ENCODE measurements at places on chromosomes 5 and 9.

DNA sequence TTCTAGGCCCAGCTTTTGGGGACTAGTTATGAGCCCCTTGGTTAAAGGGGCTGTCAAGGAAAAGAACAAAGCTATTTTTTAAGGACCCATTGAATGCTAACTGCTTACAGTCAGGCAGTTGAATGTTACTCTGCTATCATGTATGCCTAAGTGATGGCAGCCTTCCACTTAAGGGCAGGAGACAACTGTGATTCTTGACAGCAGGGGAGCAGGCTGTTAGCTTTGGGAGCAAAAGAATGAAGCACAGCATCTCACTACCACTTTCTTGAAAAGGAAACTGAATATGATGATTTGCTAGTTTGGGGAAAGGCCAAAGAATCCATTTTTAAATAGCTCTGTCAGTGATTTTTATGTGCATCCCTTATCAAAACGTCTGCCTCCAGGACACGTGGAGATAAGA, 221.6 kb downstream of the SH3GL2 start:
- no peaks in the 10 kb centered on the region for H3K4me1 ChIP-seq
- no peak overlapping the region for H3K27ac ChIP-seq
- no peak for DNase-seq
- H3K4me3 ChIP-seq = no peak overlapping the region
- H3K27me3 ChIP-seq = no peaks in the 10 kb centered on the region

GRCh38 chr9:125329978-125330377, 68.4 kb downstream of the GAPVD1 start:
- H3K4me1 ChIP-seq = no peaks in the 10 kb centered on the region
- no peaks in the 10 kb centered on the region for H3K27me3 ChIP-seq
- no peak overlapping the region for H3K4me3 ChIP-seq

GRCh38 chr9:694403-695154, 146.9 kb upstream of the DMRT1 start:
- no peak for DNase-seq
- H3K4me1 ChIP-seq = no peaks in the 10 kb centered on the region
- H3K36me3 ChIP-seq = no peaks in the 10 kb centered on the region
- H3K27me3 ChIP-seq = no peaks in the 10 kb centered on the region

DNA sequence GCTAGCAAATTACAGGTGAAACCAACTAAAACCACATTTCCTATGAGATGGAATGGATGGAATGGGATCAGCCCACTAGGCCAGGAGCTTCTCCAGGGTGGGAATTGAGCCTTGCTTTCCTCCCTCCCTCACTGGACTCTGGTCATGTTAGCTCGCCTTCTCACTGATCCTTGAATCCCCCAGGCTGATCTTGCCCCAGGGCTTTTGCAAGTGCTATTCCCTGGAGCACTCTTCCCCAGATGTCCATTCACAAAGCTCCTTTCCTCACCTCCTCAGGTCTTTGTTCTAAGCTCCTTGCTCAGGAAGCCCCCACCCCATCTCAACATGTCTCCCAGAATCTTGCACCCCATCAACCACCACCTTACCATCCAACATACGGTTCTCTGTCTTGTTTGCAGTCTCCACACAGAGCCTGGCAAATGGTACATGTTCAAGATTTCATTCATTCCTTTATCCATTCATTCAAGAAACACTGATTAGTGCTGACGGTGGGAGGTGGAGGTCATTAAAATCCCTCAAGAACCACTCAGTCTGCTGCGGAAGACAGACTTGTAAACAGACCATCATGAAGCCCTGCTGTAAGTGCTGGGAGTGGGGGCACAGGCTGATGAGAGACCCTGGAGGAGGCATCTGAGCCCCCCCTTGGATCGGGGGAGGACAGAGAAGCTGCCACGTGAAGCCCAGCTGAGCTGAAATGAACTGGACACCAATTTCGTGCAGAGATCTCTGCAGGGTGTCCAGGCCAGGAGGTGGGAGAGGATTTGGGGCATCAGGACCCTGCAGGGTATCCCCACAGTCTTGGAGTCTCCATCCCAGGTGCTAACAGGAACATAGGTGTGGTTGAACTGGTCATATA, 141.7 kb downstream of the BARX1 start:
- H3K4me3 ChIP-seq = no peak overlapping the region
- peaks cover 2% of the 10 kb centered on the region for H3K27me3 ChIP-seq
- no peaks in the 10 kb centered on the region for H3K4me1 ChIP-seq
- no peak for DNase-seq
- no peak overlapping the region for H3K27ac ChIP-seq

DNA sequence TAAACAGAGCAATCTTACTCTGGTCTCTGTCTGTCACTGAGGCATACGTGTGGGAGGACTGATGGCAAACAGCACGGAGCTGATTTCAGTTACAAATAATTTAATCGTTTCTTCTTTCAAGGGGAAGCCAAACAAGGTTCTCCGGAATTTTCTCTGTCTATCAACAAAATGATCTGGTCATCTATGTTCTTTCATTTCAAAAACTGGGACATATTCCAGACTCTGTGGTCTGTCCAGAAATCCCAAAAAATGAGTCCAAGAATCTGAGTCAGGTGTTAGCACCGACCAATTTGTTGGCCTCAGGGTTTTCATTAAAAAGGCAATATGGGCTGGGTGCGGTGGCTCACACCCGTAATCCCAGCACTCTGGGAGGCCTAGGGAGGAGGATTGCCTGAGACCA, 69.9 kb upstream of the ZNF608 start:
- H3K36me3 ChIP-seq = no peaks in the 10 kb centered on the region
- no peak overlapping the region for H3K4me3 ChIP-seq
- H3K4me1 ChIP-seq = no peaks in the 10 kb centered on the region
- no peak overlapping the region for H3K27ac ChIP-seq

DNA sequence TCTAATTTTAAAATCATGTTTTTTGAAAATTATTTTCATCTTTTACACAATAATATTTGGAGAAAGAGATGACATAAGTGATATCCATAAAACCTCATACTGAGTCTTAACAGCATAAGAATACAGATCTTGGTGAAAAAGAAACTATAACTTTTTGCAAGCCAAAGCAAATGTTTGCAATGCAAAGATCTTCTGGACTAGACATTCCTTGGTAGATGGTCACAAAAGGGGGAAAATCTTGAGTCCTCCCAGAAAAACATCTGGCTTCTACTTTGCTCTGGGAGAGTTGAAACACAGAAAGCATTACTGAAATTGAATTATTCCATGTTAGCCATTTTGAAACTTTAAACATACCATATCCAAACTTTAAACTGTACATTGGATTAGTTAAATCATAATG, 308.2 kb downstream of the ANXA1 start:
- H3K4me3 ChIP-seq = no peak overlapping the region
- H3K4me1 ChIP-seq = no peaks in the 10 kb centered on the region
- no peaks in the 10 kb centered on the region for H3K36me3 ChIP-seq
- no peak for DNase-seq
- no peaks in the 10 kb centered on the region for H3K27me3 ChIP-seq
- H3K27ac ChIP-seq = no peak overlapping the region

GRCh38 chr5:133439859-133440258, 172.5 kb downstream of the FSTL4 start:
- DNase-seq = no peak
- no peaks in the 10 kb centered on the region for H3K4me1 ChIP-seq
- no peak overlapping the region for H3K4me3 ChIP-seq
- H3K27me3 ChIP-seq = no peaks in the 10 kb centered on the region
- no peak overlapping the region for H3K27ac ChIP-seq
- no peaks in the 10 kb centered on the region for H3K36me3 ChIP-seq
